Bladder microvascular endothelial cell (primary cell): ENCODE measurements at places on chromosomes 1 and 21. TPM values are rescaled to one million over a fixed set of nuclear protein-coding genes. Genes with fewer than 3 reads are reported as not detected.

TNFRSF8 gene
- total RNA-seq = 0.13 and 0.65 TPM in 2 replicates

ERICH3 gene
- total RNA-seq = not detected in 2 replicates

SIK1 gene
- 1.9 and 11.6 TPM in 2 replicates for total RNA-seq

CCDC27 gene
- not detected in 2 replicates for total RNA-seq

MINDY1 gene
- total RNA-seq = 7.9 and 12.6 TPM in 2 replicates
